Smooth muscle cell of the umbilical artery (primary cell): ENCODE measurements at places on chromosomes 16 and 17. TPM values are rescaled to one million over a fixed set of nuclear protein-coding genes. Genes with fewer than 3 reads are reported as not detected.

Gene CX3CL1
- total RNA-seq = under 0.01 and 0.18 TPM in 2 replicates

Gene NRN1L
- total RNA-seq = not detected in 2 replicates

Gene PRAC2
- total RNA-seq = not detected in 2 replicates

Gene KRTAP9-2
- not detected in 2 replicates for total RNA-seq

Gene ZPBP2
- not detected in 2 replicates for total RNA-seq

Gene FBXW10B
- total RNA-seq = 0.30 and 0.92 TPM in 2 replicates
